CD8-positive, alpha-beta T cell (primary cell): ENCODE measurements at places on chromosomes 4 and X.

DNA sequence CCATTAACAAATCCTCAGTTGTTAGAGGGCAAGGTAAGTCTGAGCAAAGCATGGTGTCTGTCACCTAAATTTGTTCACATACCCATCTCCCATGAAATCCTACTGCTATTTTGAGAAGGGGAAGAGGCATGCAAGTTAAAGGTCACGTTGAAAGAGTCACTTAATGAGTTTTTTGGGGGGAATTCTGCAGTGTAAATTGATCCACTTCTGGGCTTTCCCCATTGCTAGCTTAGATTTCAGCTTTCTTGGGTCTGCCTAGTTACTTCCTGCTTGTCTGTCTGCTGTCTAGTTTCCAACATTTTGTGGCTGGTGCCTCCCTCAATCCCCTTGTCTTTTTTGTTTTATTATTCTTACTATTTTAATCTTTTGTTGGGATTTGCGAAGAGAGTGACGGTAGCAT, 32.0 kb downstream of the CEP135 start:
- DNase-seq = no peak

DNA sequence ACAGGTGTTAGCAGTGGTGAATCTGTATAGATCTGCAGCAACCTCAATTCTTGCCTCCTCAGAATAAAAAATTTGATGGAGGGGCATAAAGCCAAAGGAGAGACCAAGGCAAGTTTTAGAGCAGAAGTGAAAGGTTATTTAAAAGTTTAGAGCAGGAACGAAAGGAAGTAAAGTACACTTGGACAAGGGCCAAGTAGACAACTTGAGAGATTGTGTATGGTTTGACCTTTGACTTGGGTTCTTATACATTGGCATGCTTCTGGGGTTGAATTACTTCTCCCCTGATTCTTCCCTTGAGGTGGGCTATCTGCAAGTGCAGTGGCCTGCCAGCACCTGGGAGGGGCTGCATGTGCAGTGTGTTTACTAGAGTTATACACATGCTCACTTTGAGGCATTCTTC, 278.8 kb upstream of the NDST3 start:
- no peak for DNase-seq

- no peak for DNase-seq
Observed at GRCh38 chr4:38386654-38387188, 277.3 kb upstream of the KLF3 start.

DNA sequence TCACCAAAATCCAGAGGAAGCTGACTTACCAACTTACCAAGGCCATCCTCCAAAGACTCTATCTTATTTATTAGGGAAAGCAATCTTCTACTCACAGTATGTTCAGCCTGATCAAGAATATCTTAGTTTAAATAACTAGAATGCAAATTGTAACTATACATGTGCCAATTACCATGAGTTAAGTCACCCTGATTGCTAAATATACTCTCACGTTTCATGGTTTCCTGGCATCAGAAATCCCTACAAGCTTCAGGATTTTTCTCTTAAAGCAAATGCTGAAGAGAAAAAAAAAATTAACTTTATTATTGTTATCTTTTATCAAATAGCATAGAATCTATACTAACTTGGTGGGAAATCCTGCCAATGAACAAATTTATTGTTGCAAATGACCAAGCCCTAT, 63.0 kb upstream of the MXD4 start:
- no peak for DNase-seq

DNA sequence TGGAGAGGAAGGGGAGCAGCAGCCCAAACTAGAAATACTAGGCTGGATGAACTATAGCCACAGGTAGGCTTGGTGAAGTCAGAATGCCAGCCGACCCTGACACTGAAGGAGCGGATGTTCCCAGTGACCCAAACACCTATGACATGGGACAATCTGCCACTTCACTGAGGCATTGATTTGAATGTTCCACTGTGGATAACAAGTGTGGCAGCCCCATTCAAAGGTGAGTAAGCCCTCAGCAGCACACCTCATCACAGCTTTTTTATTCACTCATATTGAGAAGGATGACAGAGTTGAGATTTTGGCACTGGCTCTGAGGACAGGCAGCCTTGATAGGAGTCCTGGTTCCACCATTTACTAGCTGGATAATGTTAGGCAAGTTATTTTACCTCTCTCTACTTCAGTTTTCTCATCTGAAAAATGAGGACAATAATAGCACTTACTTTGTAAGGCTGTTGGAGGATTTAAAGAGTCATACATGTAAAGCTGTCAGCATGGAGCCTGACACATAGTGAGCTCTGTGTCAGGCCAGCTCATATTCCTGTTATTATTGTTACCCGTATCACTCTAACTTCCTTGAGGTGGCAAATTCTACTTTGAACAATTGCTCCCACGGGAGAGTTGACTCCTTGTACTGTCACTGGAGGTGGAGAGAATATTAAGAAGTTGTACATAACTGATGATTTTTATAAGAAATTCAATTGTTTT, 114.6 kb downstream of the RASL11B start:
- no peak for DNase-seq

- no peak for DNase-seq
Observed at GRCh38 chr4:3198906-3199305, 50.1 kb upstream of the MSANTD1 start.

DNA sequence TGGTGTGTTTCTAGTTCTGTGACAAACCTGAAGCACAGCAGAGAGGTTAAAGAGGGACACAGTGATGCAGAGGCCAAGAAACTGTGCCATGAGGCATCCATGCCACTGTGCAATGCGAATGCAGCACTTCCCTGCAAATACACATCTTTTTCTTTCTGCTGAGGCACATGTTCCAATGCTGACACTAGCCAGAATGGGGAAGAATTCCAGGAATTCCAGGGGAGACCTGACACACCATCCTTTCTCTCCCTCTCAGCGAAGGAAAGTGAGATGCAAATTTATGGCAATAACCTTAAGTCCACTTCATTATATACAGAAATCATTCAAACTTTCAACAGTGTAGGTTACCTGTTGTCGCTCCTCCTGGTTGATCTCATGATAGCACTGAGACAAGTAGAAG, 204.8 kb downstream of the LDB2 start:
- DNase-seq = no peak

- DNase-seq = no peak
Observed at GRCh38 chr4:54165438-54165837, 63.7 kb upstream of the PDGFRA start.

DNA sequence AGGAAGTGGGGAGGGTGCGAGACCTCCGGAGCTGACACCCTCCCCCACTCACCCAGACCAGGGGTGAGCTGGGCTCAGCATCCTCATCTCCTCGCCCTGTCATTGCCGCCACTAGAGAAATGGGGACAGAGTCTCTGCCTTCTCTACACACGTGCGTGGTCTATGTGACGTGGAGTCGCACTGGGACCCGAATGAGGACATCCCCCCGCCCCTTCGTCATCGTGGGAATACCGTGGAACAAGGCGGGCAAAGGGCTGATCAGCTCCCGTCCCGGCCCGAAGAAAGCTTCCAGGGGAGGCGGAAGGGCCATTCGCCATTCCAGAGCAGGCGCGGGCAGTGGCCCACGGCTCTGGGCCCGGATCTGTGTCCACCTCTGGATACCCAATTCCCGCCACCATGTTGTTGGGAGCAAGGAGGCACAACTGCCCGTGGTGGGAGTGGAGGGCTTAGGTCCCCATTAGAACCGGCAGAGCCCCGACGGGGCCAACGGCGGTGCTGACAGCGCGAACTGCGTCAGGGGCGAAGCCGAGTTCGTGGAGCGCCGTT, 12.0 kb downstream of the HMX1 start:
- no peak for DNase-seq

- DNase-seq = peak; percentile 37
Observed at GRCh38 chrX:19372170-19372546, 28.4 kb downstream of the PDHA1 start.

DNA sequence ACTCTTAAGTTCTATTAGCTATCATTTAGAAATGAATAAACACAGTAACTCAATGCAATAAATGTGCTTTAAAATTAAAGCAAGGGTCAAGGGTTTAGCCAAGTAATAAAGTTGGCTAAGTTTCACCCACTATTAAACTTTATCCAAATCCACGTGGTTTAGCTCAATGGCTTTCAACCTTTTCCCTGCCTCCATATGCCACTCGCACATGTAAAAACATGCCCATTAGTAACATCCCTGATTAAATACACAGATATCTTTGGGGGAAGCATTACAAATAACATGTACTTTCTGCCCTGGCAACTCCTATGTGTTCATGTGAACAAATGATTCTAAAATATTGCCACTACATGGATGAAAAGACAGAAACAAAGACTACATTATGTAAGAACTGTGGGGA, 130.8 kb downstream of the ZAR1 start:
- no peak for DNase-seq

- DNase-seq = no peak
Observed at GRCh38 chr4:80026100-80026499, 46.9 kb downstream of the ANTXR2 start.

- no peak for DNase-seq
Observed at GRCh38 chrX:149910178-149910695, 19.1 kb upstream of the HSFX4 start.

GRCh38 chrX:103356130-103356798, at the start of gene TCEAL9:
TCEAL9 (plus strand) TSS chrX:103356506; CDS start chrX:103357685, 1,179 bp downstream.
- DNase-seq = no peak

- no peak for DNase-seq
Observed at GRCh38 chr4:175307326-175307725, 389.2 kb downstream of the ADAM29 start.

DNA sequence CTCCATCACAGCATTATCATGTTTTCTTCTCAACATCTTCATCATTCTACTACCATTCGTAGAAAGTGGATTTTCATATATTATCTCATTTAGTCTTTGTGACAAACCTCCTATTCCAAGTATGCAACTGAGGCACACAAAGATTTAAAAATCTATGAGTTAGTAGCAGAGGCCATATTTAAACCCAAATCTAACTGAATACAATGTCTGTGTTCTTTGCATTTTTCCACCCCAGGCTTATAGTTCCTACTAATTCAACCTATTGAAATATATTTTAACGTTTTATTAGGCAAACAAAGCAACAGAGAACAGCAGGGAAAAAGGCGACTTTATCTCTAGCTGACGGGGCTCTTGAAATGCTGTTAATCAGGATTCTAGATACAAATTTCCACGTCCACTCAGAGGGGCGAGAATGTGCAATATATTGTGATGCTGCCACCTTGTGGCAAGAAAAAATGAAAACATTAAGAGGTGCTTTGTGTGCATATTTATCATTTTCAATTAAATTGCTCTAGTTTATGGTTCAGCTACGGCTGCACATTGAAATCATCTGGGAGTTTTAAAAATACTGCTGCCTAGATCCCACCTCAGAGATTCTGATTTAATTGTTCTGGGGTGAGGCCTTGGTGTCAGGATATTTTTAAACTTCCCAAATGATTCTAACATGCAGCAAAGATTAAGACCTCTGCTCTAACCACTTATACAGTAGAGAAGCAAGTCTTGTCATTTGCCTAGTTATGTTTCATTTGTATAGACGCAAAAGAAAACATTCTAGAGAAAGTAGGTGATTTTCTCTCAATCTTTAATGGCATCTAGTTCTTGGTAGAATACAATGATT, 315.9 kb downstream of the MAPK10 start:
- DNase-seq = no peak

DNA sequence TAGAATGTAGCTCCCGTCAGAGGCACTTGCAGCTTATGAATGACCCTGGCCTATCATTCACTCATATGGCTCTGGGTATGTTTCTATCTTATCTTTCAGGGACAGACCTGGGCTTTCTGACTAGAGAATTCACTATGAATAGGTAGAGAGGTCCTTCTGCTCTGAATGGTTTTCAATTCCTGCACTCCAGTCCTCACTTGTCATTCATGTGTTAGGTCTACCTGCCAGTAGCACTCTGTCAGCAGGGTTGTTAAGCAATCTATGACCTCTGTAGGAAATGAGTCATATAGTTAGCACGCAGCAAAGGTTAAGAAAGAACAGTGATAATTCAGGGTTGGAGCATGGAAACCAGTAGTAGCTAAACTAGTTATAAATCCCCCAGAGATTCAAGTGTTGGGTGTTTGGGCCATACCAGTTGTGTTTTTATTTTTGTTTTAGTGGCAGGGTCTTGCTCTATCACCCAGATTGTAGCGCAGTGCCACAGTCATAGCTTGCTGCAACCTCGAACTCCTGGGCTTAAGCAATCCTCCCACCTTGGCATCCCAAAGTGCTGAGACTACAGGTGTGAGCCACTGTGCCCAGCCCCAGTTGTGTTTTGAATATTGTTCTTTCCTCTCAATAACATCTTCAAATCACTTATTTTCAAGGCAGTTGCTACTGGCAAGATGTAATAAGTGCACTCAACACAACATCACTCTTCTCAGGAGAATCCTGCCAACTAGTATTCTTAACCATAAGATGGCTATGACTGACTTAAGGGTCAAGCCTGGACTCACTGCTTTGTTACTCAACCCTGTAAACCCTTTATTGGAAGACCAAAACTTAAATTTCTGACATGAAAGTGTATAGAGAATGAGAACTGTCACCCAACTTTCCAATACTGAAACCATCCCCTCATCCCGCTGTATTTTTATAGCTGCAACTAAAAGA, 25.1 kb downstream of the ARL13A start:
- no peak for DNase-seq

DNA sequence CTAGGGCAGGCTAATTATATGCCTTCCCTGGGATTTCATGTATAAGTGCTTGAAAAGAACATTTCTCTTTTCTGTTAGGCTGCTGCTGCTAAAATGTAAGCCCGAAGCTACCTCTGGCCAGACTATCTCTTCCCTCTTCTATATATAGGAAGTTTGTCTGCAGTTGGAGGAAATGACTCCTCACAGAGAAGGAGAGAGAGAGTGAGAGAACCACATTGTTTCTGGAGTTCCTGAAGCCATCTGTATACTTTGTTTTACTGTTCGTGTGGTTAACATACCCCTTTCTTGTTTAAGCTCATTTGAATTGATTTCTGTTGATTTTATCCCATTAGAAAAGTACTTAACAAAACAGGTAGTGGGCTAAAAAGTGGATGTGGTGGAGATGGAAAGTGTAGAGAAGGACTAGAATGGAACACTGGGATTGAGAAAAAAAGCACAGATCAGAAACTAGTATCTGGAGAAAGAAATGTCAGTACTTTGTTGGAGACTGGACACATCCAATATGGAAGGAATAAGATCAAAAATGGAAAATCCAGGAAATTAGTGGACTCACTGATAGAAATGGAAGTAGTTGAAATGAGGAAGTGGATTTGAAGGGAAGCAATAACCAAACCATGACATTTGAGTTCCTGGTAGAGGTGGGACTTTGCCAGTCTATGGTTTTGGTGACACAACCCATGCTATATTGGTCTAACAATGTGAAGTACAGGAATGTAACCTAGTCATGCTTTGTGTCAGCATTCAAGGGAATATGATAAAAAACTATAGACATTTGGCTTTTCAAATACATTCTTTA, 112.6 kb downstream of the TMA16 start:
- DNase-seq = no peak

DNA sequence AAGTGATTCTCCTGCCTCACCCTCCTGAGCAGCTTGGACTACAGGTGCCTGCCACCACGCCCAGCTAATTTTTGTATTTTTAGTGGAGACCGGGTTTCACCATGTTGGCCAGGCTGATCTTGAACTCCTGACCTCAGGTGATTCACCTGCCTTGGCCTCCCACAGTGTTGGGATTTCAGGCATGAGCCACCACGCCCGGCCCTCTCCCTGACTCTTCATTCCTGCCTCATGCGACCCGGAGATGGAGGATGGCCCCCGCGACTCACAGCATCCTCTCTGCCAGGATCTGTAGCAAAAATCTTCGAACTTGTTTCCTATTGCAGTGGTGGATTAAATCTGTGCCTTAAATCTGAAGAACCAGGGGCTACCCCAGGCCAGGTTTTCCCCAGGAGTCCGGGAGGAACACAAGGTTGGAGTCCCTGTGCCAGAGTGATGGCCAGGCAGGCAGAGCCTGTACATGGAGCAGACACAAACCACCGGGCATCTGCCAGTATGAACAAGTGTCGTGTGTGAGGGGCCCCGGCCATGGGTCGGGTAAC, 11.5 kb downstream of the CPLX1 start:
- no peak for DNase-seq
